ENCODE measurements at places on chromosomes 7 and 10.

- DNase-seq: no peak
Observed at GRCh38 chr7:7452652-7453051, 83.0 kb downstream of the COL28A1 start.

- no peak for DNase-seq
Observed at GRCh38 chr10:131490991-131491594, 179.6 kb upstream of the TCERG1L start.

DNA sequence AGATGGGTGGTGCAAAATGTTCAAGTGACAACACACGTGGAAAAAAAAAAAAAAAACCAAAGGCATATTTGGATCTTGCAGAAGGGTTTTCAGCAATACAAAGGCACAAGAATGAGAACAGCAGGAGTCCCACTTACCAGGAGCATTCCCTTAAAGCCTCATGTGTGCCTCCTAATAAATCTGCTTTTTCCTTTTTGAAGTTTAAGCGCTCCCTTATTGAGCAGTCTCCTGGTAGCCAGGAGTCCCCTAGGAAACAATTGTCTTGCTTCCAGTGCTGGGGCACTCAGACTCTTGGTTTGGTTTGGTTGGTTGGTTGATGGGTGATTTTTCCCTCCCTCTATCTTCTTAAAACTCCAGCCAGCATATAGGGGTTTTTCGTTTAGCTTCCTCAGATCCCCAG lies 321.8 kb upstream of the NFE2L3 start:
- DNase-seq: no peak

DNA sequence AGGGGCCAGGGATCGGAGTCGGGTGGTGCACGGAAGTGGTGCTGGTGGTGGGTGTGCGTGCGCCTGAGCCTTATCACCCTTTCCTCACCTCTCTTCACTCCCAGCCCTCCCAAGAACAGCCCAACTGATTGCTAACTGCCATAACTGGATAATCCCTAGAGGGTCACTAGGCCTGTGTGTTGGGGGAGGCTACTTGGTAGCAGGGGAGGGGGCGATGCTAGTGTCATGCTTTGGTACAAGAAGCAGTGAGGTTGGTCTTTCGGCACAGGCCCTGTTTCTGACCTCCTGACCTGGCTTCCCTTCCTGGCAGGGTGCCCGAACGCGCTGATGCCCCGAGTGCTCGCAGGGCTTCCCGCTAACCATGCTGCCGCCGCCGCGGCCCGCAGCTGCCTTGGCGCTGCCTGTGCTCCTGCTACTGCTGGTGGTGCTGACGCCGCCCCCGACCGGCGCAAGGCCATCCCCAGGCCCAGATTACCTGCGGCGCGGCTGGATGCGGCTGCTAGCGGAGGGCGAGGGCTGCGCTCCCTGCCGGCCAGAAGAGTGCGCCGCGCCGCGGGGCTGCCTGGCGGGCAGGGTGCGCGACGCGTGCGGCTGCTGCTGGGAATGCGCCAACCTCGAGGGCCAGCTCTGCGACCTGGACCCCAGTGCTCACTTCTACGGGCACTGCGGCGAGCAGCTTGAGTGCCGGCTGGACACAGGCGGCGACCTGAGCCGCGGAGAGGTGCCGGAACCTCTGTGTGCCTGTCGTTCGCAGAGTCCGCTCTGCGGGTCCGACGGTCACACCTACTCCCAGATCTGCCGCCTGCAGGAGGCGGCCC lies 652 bp downstream of the KAZALD1 start:
- DNase-seq: peak; percentile 76

DNA sequence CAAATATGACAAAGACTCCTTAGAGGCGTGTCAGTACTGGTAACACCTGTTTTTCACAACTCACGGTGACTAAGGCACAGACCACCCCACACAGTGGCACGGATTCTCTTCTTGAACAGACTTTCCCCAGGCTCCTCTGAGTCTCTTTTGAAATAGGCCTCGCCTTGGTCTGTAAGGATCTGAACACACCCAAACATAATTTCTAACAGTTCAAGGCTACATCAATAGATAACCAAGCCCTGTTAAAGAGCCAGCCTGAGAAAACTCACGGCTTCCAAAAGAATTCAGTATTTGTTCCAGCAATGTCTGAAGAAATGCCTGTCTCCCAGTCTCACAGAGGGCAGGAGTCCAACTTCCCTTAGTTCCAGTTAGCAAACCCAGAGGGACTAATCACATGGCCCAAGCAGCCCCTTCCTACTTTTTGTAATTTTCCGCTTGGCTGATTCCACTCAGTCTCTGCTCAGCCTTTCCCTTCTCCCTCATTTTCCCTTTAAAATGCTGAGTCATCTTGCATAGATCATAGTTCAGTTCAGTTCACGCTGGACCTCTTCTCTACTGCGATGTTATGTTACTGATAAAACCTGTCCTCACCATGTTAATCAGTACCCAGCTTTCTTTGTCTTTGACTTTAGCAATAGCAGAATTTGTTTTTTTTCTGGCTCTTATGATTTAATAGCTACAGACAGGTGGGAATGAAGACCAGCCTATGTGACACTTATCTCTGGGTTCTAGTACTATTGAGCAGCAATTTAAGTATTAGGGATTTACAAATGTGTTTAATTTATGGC lies 22.6 kb upstream of the AKR1C3 start:
- DNase-seq: peak; percentile 78

DNA sequence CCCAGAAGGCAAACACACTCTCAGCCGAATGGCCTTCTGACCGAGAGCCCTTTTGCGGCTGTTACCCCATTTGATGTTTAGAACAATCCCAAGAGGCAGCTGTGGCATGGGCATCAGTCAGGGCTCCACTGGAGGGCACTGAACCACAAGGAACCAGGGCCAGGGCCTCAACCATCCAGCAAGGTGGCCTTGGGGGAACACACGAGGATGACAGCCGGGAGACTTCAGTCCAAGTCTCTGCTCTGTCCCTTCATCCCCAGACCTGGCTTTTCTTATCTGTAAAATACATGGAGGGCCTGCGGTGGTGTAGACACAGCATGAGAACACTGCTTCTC lies 63.6 kb upstream of the INSIG1 start:
- DNase-seq: no peak

DNA sequence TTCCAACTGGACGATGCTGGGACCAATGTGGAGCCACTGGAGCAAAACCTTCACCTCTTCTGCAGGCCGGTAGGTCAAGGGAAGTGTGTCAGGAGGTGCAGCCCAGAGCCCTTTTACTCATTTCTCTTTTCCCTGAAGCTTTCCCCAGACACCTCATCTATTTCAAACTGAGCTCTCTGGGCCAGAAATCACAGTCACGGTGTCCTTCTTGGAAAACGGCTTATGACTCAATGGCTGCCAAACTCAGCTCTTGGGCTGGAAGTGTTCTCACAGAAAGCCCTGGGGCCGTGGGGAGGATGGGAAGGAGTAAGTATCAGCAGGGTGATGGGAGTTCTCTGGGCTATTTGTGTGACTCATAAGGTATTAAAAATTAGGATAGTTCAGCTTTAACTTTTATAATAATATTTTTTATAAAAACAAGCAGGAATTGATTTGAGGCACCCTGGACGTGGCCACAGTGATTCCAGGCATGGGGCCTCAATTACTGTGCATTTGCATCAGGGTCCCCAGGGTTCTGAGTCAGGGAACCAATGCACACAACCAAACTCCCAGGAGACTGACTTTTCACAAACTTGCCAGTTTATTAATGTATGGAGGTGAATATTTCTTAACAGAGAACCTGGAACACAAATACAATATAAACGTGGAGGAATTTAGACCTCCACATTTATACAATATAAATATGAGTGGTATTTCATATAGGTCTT lies 187.4 kb upstream of the TMEM72 start:
- peak; percentile 73 for DNase-seq

DNA sequence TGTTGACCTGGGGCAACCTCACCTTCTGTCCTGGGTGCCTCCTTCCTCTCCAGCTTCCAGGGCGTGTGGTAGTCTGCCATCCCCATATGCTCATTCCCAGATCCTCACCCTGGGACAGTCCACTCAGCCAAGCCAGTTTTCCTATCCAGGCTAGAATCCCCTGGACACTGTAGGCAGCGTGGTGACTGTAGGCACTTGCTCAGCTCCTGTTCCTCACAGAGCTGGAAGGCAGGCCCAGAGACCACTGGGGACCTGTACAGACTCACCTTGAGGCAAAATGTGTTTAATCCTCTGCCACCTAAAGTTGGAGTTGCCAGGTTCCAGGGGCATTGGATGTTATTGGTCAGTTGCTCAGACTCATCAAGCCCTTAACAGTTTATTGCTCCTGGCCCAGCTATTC lies 2.4 kb upstream of the GRID1 start:
- peak; percentile 8 for DNase-seq

DNA sequence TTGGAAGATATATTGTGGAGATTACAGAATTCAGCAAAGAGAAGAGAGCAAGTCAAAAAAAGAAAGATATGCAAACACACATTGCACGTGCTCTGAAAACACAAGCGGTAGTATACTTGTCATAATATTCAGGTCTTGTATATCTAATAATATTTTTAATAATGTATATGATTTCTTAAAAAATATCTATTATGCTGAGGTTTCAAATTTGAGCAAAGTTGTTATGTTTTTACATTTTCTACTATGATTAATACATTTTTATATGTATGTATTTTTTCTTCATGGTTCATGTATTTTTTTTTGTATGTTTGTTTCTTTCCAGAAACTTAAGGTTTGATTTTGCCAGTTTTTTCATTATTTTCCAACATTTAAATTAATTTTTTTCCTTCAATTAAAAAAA lies 752.4 kb upstream of the VSTM2A start:
- DNase-seq: no peak
